CD4-positive, alpha-beta memory T cell (primary cell): ENCODE measurements at places on chromosomes 4 and X.

- DNase-seq, result no peak
Measured at GRCh38 chrX:750263-750662, 119.7 kb downstream of the SHOX start.

DNA sequence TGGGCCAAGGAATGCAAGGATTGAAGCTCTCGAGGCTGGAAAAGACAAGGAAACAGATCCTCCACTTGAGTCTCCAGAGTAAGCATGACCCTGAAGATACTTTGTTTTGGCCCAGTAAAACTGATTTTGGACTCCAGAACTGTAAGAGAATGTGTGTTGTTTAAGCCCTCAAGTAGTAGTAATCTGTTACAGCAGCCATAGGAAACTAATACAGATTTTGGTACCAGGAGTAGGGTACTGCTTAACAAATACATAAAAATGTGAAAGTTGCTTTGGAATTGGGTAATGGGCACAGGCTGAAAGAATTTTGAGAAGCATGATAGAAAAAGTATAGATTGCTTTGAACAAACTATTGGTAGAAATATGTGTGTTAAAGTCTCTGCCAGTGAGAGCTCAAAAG is 17.4 kb upstream of the FRAS1 start:
- DNase-seq, result no peak

DNA sequence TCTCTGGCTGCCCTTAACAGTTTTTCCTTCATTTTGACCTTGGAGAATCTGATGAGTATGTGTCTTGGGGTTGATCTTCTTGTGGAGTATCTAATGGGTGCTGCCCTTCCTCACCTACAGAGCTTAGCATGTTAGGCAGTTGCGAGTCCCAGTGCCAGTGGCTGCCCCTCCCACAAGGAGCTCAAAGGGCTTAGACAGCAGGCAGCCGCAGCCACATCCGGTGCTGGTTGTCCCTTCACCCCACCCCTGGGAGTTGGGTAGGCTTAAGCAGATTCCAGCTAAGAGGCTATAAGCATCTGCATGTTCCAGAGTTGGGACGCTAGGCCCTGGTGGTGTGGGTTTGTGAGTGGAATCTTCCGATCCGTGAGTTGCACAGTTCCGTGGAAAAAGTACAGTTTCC is 322.1 kb upstream of the ARX start:
- DNase-seq, result no peak

- DNase-seq, result no peak
Measured at GRCh38 chr4:7677799-7678301, 243.1 kb upstream of the PSAPL1 start.

DNA sequence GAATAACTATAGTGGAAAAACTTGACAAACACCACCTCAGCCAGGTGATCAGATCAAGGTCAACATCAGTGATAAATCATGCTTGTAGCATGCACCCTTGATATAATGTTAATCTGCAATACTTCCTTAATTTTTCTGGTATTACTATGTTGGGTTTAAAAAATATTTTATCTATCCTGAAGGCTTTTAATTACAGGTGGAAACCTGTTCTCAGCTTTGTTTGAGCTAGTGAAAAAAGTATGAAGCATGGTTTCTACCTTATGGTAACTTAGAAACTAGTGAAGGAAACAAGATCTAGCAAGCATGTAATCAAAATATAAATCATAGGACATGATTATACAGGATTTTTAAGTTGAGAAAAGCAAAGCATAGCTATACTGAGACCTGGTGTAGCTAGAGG is 26.6 kb downstream of the MAOA start:
- no peak for DNase-seq

GRCh38 chr4:20723019-20723418 is 22.8 kb downstream of the PACRGL start:
- no peak for DNase-seq

DNA sequence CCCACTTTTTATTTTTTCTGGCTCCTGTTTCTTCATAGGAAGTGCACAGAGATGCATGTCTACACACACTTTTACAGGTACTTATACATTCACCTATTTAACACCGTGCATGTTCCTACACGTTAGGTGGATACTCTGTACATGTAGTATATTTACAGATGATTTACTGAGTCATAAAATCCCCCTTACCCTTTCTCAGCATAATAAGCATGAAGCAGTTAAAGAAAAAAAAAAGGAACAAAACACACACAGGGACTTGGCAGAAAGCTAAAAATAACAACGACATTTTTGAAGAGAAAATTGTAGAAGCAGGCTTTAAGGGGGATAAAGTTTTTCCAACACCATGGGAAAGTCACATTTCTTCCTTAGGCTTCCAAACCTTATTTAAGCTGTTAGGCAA is 96.4 kb upstream of the IQCM start:
- no peak for DNase-seq
